Activated T-cell treated with anti-CD3 and anti-CD28 coated beads, Interleukin-2, amount 50 U/mL, for 72 hours (primary cell): ENCODE measurements at places on chromosomes 3 and 15. TPM values are rescaled to one million over a fixed set of nuclear protein-coding genes. Genes with fewer than 3 reads are reported as not detected.

DNA sequence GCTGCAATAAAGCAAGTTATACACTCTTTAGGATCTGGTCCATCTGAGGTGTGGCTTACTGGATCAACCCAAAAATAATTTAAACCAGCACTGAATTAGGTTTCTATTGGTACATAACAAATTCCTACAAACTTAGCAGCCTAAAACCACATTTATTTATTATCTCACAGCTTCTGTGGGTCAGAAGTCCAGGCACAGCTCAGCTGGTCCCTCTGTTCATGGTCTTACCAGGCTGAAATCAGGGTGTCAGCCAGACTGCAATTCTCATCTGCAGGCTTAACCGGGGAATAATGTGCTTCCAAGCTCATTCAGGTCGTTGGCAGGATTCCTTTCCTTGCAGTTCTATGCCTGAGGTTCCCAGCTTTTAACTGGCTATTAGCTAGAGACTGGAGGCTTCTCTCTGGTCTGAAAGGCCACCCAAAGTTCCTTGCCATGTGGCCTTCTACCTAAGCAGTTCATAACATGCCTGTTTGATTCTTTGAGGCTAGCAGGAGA is 477.4 kb upstream of the WNT5A start:
- no peak for DNase-seq

GRCh38 chr3:150315721-150316120 is 92.4 kb upstream of the TSC22D2 start:
- DNase-seq: no peak

Gene ACTC1
- total RNA-seq: not detected

- no peak for DNase-seq
Observed at GRCh38 chr3:12353796-12354525, 65.1 kb downstream of the PPARG start.

- DNase-seq: no peak
Observed at GRCh38 chr15:60571008-60571420, 92.1 kb upstream of the ICE2 start.

- DNase-seq: no peak
Observed at GRCh38 chr3:113631573-113631972, 64.9 kb downstream of the USF3 start.

GRCh38 chr3:158508481-158508880 is 62.5 kb upstream of the MLF1 start:
- no peak for DNase-seq

DNA sequence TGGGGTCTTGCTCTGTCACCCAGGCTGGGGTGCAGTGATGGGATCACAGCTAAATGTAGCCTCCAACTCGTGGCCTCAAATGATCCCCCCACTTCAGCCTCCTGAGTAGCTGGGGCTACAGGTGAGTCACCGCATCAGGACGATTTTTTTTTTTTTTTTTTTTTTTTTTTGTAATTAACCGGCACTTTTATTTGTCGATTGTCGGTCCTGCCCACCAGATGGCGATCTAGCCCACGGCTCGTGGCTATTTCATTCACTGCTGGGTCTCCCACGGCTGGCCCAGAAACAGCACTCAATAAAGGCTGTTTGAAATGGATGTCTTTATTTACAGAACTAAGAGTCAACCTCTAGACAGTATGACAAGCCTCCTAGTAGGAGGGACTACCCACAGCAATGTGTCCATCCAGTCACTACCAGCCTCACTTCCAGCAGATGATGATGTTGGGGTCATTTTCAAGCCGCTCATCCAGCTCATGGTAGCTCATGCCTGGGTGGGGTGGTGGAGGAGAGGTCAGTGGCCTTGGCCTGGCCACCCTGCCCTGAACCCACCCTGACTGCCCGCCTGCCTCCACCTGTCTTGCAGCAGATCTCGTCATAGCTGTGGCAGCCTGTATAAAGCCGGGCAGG is 1.8 kb upstream of the ZMYND10 start:
- DNase-seq: peak; percentile 73

DNA sequence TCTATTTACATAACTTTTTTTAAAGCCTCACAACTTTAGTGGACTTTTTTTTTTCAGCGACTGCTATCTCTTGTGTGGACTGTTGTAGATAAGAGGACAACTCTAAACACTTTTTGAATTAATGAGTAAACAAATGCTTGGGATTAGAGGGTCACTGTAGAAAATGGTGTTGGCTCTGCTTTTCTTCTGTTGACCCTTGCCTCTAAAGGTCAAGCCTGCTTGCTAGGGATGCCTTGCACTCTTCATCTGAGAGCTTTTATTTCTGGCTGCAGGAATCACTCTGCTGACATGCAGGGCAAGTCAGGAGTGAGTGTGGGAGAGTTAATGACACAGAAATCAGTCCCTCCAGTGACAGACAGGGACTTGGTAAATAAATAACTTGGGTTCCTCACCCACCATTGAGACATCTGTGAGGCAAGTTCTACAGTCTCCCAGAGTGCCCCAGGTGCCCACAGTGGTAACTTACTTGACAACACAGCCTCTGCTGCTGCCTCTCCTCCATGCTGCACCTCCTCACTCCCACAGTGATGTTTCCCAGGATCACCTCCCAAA is 390.1 kb downstream of the IL20RB start:
- DNase-seq: no peak

Gene CELSR3
- 14.2 TPM for total RNA-seq

DNA sequence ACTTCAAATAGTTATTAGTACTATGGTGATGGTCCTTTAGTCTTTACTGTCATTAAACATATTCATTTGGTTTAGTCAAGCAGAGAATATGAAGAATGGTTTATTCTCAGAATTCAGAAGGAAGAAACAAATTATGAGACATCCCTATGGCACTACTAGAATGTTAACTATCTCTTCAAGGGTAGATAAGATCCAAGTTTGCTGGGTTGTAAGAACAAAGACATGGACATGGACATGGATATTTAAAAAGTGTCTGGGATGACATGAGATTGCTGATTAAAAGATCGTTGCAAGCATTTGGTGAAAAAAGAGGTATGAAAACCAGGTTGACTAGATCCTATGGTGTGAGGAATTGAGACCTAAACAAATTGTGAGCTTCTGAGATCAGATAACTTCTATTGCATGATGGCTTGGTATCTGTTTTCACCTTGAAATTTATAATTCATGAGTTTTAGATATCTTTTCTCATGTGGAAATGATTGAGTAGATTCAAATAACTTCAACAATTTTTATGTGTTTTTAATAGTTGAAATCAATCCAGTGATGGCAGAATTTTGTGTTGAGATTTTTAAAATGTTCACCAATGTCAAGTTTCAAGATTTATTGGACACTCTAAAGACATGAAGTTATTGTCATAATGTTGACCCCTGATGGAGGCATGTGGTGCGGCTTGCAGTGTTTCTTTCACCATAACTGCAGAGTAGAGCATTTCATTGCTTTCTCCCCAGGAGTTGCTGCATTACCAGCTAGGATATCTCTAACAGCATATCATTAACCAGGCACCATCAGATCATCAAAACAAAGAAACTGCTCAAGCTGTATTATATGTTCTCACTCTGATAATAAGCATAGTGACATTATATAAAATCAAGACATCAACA is 72.6 kb downstream of the NAALADL2 start:
- DNase-seq: no peak

Gene GP5
- total RNA-seq: 1.6 TPM

- DNase-seq: no peak
Observed at GRCh38 chr15:54803134-54803808, 393.5 kb downstream of the RSL24D1 start.

DNA sequence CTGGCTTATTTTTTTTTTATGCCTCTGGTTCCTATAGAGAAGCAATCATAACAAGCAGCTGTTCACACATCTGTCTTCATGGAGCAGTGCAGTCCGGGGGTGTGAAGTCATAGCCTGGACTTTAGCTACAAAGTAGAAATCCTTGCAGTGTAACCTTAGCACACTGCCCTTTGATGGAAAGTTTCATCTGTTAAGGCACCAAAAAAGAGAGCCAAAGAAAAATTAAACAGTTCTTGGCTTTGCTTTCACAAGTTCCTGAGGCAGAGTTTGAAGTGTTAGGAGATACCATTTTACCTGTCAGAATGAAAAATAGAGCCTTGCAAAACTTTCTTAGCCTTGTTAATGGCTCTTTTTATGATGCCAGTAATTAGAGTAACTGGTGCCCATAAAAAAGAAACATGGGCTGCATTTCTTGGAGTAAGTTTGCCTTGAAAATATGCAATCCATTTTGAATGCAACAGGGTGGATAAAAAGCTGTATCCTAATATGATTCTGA is 84.1 kb downstream of the PIK3R4 start:
- no peak for DNase-seq

DNA sequence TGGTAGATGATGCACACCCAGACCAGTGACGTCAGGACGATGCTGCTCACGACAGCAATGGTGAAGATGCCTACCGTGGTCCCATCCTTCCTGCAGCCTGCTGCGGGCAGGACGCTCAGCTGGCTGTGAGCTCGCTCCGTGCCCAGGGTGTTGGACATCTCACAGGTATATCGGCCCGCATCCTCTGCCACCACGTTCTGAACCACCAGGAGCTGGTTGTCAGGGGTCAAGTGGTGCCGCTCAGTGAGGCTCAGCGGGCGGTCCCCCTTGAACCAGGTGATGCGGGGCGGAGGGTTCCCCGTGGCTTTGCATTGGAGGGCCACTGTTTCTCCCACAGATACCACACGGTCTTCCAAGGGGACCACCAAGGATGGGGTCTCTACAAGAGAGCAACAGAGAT is 117.8 kb downstream of the LRIG1 start:
- no peak for DNase-seq

DNA sequence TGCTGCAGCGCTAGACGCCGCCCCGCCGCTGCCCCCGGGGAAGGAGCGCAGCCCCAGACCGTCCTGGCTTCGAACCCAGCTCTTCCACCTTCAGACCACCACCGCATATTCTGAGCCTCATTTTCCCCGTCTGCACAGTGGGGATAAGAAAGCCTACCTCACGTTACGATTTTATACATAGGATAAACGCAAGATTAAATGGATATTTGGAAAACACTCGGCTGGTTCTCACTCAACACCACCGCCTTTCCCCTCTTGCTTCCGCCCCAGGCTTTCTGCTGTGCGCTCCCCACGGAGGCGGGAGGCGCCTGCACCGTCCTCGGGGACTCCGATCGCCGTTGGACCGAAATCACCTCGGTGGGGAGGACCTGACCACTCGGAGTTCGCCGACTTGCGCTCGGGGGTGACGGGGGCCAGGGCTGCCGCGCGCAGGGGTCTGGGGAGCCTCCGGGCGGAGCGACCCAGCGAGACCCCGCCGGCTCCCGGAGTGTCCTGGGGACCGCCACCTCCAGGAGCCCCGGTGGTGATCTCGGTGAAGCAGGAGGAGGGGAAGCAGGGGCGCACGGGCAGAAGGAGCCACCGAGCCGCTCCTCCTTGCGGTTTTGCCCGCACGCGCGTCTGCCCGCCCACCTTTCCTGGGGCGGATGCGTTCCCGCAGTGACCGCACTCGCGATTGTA is 4.0 kb downstream of the FBXL22 start:
- DNase-seq: peak; percentile 68

DNA sequence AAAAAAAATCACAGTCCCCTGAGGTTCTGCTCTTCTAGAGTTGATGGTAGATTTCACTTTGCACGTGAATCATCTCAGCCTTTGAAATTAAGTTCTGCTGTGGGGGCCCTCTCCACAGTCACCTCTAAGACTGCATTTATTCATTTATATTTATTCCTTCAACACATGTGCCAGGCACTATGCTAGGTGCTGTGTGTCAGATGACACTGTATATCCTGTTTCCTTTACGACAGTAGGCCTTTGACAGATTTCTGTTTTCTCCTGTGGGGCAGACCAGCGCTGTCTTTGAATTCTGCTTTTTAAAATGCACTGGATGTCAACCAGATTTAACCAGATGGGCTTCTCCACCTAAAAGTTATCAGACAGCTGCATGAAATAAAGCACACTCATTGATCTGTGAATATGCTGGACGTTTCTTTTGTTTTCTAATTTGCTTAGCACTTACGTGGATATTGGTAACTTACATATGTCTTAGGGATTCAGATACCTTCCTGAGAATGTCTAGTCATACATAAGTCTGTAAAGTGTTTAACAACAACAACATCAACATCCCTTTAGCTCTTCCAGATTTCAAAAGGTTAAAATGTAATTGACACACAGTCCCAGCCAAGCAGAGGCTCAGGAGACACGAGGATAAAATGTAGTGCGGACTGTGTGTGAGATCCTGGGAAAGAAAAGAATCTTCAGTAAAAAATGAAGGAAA is 525.5 kb upstream of the MCTP2 start:
- DNase-seq: no peak

- DNase-seq: no peak
Observed at GRCh38 chr3:144272680-144273079, 301.1 kb downstream of the DIPK2A start.
